ENCODE measurements at places on chromosomes 12 and 14.

GRCh38 chr12:106284358-106285105, 18.0 kb upstream of the TCP11L2 start:
- DNase-seq, result no peak

- DNase-seq, result no peak
Measured at GRCh38 chr12:99111600-99111999, 466.5 kb downstream of the APAF1 start.

- DNase-seq, result no peak
Measured at GRCh38 chr12:110058875-110059615, 10.7 kb upstream of the C12orf76 start.

- no peak for DNase-seq
Measured at GRCh38 chr12:109124878-109125648, 8.7 kb downstream of the ACACB start.

GRCh38 chr12:38904537-38905479, 583 bp downstream of the CPNE8 start:
- DNase-seq, result no peak

GRCh38 chr12:10362325-10362724, 27.5 kb downstream of the KLRK1 start:
- DNase-seq, result no peak

DNA sequence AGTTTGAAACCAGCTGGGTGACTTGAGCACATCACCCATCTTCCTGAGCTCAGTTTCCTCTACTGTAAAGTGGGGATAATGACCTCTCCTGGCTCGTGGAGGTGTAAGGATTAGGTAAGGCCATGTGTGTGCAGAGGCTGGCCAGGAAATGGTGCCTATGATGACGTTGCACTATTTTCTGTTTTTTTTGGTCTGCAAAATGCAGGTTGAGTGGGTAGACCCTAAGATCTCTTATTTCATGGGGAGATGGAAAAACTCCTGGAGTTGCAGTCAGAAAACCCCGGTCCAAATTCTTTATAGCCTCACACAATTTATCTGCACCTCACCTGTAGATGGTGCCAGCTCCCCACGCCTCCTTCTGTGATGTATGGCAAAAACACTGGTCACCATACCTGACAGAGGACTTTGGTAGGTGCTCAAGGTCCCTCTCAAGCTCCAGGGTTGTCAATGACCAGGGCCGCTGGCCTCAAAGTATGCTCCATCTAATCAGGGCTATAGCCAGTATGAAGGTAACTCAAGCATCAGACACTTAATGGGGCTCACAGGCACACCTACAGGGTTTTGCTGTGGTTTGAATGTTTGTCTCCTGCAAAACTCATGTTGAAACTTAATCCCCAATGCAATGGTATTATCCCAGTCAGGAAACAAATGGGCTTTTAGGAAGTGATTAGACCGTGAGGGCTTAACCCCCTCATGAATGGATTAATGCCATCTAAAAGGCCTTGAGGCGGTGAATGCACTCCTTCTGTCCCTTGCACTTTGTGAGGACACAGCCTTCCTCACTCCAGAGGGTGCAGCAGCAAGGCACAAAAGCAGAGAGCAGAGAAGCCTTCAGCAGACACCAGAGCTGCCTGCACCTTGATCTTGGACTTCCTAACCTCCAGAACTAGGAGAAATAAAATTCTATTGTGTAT, 17.6 kb downstream of the C14orf132 start:
- no peak for DNase-seq
